ENCODE measurements at places on chromosomes 7 and 10.
A peak's percentile ranks its signal among the peaks of the same experiment; 100 is the strongest.

- no peaks in the 10 kb centered on the region for H3K4me1 ChIP-seq
- no peaks in the 10 kb centered on the region for H3K36me3 ChIP-seq
- no peak overlapping the region for H3K27ac ChIP-seq
- no peaks in the 10 kb centered on the region for H3K27me3 ChIP-seq
Observed at GRCh38 chr7:133023370-133024071, 58.4 kb downstream of the CHCHD3 start.

DNA sequence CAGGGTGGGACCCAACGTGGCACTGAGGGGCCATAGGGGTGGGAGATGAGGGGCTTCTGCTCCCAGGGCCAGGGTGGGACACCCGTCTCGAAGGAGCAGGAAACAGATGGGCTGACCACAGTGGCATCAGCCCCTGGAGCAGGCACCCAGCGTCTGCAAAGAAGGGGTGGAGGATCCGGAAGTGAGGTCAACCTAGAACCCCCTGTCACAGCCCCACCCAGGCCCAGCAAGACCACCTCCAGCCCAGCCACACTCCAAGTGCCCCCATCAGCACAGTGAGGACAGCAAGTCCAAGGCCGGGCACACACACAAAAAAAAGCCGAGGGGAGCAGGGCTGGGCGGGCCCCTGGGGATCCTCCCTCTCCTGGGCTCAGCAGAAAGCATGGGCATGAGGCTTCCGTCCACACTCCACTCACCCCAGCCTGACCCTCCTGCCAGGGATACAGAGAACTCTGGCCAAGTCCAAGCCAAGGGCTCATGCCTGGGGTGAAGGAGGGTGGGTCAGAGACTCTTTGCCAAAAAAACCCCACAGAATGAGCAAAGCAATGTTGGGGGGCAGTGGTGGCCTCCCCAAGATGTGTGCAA is 111.0 kb downstream of the FOXL3 start:
- H3K4me1 ChIP-seq: no peaks in the 10 kb centered on the region
- no peak for DNase-seq
- no peaks in the 10 kb centered on the region for H3K27me3 ChIP-seq
- H3K27ac ChIP-seq: no peak overlapping the region
- no peaks in the 10 kb centered on the region for H3K36me3 ChIP-seq
- no peak overlapping the region for H3K4me3 ChIP-seq

- no peak overlapping the region for H3K27ac ChIP-seq
- H3K4me1 ChIP-seq: no peaks in the 10 kb centered on the region
- no peak for DNase-seq
- no peak overlapping the region for H3K4me3 ChIP-seq
- no peaks in the 10 kb centered on the region for H3K27me3 ChIP-seq
Observed at GRCh38 chr10:12684784-12685183, 316.7 kb downstream of the CCDC3 start.

DNA sequence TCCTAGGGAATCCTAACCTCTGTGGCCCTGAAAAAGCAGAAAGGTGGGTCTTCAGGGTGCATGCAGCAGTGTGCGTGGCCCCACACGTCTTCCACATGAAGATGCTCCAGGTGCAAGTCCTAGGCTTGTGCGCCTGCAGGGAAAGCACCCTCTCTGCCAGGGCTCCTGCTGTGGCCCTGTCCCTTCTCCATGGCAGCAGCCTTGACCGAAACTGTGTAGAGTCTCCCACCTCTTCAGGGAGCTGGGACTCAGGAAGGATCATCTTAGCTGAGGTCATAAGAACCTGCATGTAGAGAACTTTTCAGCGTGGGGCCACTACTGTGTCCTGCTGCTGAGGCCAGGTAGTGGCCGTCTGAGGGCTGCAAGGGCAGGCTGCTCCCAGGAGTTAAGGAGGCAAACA is 6.3 kb upstream of the CSGALNACT2 start:
- no peaks in the 10 kb centered on the region for H3K27me3 ChIP-seq
- no peak overlapping the region for H3K27ac ChIP-seq
- DNase-seq: no peak
- no peaks in the 10 kb centered on the region for H3K36me3 ChIP-seq
- no peaks in the 10 kb centered on the region for H3K4me1 ChIP-seq

GRCh38 chr7:117489911-117490310 is 10.1 kb downstream of the CFTR start:
- no peaks in the 10 kb centered on the region for H3K4me1 ChIP-seq
- H3K27me3 ChIP-seq: no peaks in the 10 kb centered on the region
- no peak for DNase-seq
- no peaks in the 10 kb centered on the region for H3K36me3 ChIP-seq
- H3K27ac ChIP-seq: peak overlapping the region; percentile 28

DNA sequence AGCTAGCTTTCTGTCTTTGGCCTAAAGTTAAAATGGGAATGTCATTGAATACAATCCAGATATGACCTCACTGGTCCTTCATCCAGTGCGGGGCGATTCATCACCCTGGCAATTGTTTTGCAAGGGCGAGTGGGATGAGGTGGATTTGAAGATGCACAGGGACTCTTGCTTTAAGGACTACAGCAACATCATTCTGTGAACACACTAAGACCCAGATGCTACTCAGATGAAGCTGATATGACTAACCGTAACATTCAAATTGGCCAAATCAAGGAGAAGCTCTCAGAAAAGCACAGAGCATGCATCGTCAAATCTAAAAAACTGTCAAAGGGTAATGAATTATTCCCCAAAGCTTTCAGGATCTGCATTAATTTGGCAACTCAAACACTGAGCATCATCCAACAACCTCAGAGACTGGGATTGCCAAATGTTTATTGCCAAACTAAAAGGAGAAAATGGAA is 12.8 kb downstream of the CPA1 start:
- DNase-seq: no peak
- no peaks in the 10 kb centered on the region for H3K27me3 ChIP-seq
- no peaks in the 10 kb centered on the region for H3K36me3 ChIP-seq
- no peak overlapping the region for H3K27ac ChIP-seq
- no peaks in the 10 kb centered on the region for H3K4me1 ChIP-seq

GRCh38 chr7:14666304-14666703 is 236.2 kb downstream of the DGKB start:
- no peaks in the 10 kb centered on the region for H3K27me3 ChIP-seq
- H3K27ac ChIP-seq: no peak overlapping the region
- no peak for DNase-seq
- H3K4me1 ChIP-seq: no peaks in the 10 kb centered on the region

DNA sequence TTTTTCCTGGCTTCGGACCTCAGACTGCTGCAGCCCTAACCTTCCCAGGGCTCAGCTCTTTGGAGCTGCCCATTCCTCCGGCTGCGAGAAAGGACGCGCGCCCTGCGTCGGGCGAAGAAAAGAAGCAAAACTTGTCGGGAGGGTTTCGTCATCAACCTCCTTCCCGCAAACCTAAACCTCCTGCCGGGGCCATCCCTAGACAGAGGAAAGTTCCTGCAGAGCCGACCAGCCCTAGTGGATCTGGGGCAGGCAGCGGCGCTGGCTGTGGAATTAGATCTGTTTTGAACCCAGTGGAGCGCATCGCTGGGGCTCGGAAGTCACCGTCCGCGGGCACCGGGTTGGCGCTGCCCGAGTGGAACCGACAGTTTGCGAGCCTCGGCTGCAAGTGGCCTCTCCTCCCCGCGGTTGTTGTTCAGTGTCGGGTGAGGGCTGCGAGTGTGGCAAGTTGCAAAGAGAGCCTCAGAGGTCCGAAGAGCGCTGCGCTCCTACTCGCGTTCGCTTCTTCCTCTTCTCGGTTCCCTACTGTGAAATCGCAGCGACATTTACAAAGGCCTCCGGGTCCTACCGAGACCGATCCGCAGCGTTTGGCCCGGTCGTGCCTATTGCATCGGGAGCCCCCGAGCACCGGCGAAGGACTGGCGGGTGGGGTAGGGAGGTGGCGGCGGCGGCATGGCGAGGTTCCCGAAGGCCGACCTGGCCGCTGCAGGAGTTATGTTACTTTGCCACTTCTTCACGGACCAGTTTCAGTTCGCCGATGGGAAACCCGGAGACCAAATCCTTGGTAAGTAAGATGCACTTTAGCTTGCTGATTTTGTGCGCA is at the start of gene PLXDC2:
TSS of gene PLXDC2 (plus strand) at position 22 of the 820 bp plus-strand sequence.
- H3K27ac ChIP-seq: peak within 1 kb of the TSS; percentile 87
- H3K4me3 ChIP-seq: peak within 1 kb of the TSS; percentile 71
- H3K27me3 ChIP-seq: no peaks in the 10 kb centered on the region
- no peaks in the 10 kb centered on the region for H3K36me3 ChIP-seq
- no peaks in the 10 kb centered on the region for H3K4me1 ChIP-seq
